ENCODE measurements at places on chromosomes 4 and X. TPM values are rescaled to one million over a fixed set of nuclear protein-coding genes. Genes with fewer than 3 reads are reported as not detected.

The BEND4 gene
- not detected for total RNA-seq

The VCX3B gene
- not detected for total RNA-seq

The C4orf54 gene
- total RNA-seq, result under 0.01 TPM

The P2RY10 gene
- not detected for total RNA-seq

The MAGEA1 gene
- not detected for total RNA-seq

The CLNK gene
- not detected for total RNA-seq

The SSX2 gene
- not detected for total RNA-seq

Measured in epithelial cell of alveolus of lung (primary cell).